ENCODE measurements at places on chromosomes 16 and 17. TPM values are rescaled to one million over a fixed set of nuclear protein-coding genes. Genes with fewer than 3 reads are reported as not detected.

- no peak for DNase-seq
Measured at GRCh38 chr17:40563220-40564052, 1.8 kb downstream of the CCR7 start.

- DNase-seq, result no peak
Measured at GRCh38 chr16:71542377-71542776, 16.2 kb downstream of the CHST4 start.

DNA sequence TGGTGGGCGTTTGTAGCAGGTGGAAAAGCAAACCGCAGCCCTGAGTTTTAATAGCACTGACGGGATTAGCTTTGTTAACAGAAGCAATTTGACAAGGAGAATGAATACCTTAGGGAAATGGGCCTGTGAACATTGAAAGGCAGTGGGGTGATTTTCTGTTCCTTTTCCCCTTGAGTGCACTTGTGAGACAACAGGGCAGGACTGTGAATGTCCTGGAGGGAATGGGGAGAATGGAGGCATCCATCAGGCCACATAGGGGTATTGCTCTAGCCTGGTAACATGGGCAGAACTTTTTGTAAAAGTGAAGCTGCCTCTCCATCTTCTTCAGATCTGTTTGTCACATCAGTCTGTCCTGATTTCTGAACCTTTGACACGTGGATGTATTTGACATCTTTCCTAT is 26.2 kb downstream of the USP43 start:
- DNase-seq, result no peak

The FBXW10B gene
- total RNA-seq, result not detected

DNA sequence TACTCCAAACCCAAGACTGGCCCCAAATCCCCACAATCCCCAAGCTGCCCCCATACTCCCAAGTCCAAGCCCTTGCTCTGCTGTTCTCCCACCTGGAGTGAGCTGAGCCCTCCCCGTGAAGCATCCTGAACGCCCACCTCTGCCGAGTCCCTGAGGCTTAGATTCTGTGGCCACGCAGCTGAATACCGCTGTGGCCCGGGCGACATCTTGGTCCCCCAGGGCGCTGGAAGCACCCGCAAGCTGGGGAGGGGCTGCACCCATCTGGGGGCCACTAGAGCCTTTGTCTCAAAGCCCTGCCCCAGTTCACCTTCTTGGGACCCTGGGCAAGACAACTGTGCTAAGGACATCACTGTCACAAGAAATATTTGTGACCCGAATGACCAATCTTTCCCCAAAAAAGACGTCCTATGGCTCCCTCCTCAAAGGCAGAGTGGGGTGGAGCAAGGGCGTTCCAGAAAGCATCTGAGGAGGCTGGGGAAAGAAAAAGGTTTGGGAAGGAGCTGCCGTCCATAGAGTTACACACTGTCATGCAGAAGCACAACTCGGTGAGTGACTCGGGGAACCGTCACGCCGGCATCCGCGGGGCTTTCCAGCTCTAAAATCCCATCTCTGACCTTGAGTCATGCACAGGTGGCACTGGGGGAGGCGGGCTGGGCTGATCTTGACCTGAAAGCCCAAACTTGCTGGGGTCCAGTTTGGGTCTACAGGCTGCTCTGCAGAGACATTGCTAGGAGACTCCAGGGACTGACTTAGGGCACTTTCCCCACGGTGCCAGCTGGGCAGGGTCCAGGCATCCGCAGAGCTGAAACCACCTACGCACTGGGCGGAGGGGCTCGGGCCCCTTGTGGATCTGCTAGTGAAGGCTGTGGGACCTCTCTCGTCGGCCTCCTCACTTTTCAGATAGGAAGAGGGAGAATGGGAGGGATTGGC is 6.6 kb downstream of the PTX4 start:
- no peak for DNase-seq

DNA sequence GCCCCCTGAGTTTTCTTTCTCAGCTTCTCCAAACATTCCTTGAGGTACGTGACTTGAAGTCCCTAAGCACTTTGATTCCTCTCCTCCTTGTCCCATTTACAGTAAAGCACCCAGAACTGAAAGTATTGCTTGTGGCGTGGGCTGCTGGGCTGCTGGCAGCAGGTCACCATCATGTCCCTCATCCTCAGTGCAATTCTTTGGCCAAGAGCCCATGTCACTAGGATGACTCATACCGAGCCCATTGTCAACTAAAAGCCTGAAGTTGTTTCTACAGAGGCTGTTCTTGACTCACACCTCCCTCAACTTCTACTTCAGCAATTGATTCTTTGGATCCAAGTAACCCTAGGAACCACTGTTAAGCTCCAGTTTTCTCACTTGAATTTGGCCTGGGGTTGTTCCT is 54.3 kb downstream of the KPNA2 start:
- no peak for DNase-seq

Data from epithelial cell of proximal tubule (primary cell).